ENCODE measurements at places on chromosomes 11 and 22.

DNA sequence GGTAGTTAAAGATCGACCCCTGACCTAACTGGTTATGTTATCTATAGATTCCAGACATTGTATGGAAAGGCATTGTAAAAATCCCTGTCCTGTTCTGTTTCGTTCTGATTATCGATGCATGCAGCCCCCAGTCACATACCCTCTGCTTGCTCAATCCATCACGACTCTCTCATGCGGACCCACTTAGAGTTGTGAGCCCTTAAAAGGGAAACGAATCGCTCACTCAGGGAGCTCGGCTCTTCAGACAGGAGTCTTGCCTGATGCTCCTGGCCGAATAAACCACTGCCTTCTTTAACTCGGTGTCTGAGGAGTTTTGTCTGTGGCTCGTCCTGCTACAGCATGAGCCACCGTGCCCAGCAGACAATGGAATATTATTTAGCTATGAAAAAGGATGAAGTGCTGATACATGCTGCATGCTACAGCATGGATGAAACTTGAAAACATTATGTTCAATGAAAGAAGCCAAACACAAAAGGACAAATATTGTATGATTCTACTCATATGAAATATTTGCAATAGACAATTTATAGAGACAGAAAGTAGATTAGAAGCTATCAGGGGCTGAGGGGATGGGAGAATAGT, 12.0 kb upstream of the LGALS2 start:
- DNase-seq, result no peak

- DNase-seq, result peak; percentile 23
Measured at GRCh38 chr11:2194877-2195755, 23.5 kb upstream of the TH start.

DNA sequence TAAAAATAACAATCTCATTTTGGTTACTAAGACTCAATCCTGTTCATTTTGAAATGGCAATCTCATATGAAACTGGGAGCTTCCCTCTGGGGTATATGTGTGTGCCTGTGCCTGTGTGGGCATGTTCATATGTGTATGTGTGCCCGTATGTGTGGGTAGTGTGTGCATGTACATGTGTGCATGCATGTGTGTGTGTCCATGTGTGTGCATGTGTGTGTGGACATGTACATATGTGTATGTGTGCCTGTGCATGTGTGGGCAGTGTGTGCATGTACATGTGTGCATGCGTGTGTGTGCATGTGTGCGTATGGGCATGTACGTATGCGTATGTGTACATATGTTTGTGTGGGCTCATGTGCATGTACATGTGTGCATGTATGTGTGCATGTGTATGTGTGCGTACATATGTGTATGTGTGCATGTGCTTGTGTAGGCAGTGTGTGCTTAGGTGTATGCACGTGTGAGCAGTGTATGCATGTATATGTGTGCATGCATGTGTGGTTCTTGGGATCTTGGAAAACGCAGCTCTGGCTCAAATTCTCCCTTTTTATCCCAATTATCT, 24.5 kb upstream of the CACNG2 start:
- DNase-seq, result no peak

GRCh38 chr11:19398772-19399527, 158.2 kb upstream of the E2F8 start:
- DNase-seq, result no peak

DNA sequence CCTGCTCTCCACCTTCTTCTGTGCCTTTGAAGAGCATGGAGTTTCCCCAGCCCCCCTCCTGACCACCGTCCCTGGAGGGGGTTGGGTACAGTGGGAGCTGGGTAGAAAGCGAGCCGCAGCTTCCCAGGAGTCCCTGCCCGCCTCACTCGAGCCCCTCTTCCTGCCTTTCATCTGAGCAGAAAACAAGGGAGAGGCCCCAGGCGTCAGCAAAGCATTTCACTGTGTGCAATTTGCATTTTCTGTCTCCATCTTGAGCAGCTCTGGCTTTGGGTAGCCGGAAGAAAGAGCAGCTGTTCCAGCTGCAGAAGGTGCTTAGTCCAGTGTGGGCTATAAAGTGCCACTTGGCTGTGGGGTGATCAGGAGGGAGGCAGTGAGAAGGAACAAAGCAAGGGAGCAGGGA, 229.7 kb downstream of the CEP164 start:
- no peak for DNase-seq

GRCh38 chr11:124080327-124081001, 34.8 kb upstream of the VWA5A start:
- DNase-seq, result no peak

DNA sequence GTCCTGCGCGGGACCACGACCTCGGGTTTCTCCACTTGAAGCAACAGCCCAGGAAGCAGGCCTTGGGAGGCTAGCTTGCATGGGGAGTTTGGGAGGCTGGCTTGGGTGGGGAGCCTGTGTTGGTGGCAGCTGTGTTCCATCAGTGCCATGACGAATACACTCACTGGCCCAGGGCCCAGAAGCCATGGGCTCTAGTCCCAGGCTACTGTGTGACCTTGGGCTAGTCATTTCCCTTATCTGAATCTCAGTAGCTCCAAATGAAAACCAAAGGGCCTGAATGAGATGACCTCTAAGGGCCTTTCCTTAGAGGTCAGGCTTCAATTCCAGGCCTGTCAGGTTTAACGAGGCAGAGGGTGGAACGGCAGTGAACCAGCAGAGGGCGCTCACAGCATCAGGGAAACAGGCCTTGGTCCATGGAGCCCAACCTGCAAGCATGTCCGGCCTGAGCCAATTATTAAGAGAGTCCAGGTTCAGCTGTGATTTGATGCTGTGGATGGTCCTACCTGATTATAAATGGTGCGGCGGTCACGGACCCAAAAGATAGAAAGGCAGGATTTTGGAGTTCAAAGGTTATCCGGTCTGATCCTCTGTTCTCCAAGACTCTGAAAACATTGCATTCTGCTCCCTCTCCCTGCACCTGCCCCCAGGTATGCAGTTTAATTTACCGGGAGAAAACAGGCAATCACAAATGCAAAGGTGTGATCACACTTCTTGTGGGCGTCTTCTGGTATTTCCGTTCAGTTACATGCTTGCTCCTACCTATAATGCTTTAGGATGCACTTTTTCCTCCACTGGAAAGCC, 15.9 kb downstream of the PTPN5 start:
- peak; percentile 56 for DNase-seq

DNA sequence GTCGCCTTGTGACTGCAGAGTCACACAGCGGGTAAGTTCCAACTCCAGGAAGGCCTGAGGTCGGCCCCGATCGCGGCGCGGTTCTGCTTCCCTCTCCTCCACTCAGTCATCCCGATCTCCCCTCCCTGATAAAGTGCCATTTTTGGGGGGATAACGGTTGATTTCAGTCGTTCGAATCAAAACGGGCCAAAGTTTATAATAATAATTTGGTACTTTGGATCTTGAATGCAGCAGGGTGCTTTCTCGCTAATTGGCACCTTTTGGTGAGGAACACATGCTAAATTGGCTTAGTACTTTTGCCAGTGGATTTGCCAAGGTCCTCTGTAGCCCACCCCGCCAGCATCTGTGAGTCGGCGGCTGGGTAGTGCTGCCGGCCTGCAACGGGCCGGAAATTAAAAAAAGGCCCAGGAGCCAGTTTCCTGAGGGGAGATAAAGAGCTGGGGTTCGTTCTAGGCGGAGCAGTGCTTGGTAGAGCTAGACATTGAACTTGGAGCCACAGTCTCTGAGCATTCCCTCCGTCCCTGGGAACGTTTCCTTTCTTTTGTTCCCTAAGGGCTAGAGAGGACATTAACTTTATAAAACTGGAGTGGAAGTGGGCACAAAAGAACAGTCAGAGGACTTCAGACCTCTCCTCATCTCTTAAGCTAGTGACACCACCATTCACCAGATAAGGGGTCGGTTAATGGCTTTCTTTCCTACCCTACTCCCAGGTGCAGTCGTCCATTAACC, 997 bp downstream of the UBE2L3 start:
- peak; percentile 29 for DNase-seq

DNA sequence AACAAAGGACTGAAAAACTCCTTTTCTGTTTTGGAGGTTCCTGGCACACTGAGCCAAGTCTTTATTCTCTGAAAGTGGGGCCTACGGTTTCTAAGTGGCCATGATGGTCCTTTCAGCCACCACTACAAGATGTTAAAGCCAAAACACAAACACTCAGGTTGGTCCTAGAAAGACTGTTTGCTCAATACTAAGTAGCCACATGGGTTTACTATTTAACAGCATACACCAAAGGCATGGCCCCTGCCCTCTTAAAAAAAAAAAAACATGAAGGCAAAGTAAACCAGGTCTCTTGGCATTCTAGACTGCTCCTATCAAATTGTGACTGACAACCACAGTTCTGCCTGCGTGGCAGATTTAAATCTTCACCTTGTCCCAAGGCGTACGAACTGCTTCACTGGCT, 123.6 kb upstream of the BID start:
- no peak for DNase-seq

GRCh38 chr11:65425105-65425970, 2.7 kb downstream of the NEAT1 start:
- DNase-seq, result no peak

GRCh38 chr11:71962428-71963038, 33.7 kb downstream of the RNF121 start:
- DNase-seq, result peak; percentile 34

DNA sequence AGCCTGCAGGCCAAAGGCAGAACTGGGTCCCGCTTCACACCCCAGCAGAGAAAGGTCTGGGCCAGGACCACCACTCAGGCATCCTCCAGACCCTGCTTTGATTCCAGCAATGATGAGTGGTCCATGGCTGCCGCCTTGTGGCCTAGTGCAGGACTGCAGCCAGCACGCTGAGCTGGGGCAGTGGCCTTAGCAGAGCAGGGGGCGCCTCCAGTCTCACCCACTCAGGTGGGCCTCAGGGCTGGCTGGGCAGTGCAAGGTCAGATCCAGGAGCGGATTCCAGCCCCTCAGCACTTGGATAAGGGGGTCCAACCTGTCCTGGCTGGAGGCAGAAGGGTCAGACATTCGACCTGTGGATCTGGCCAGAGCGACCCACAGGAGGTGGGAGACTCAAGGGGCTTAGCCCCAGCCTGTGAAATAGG, 9.6 kb upstream of the PDE2A start:
- DNase-seq, result no peak

DNA sequence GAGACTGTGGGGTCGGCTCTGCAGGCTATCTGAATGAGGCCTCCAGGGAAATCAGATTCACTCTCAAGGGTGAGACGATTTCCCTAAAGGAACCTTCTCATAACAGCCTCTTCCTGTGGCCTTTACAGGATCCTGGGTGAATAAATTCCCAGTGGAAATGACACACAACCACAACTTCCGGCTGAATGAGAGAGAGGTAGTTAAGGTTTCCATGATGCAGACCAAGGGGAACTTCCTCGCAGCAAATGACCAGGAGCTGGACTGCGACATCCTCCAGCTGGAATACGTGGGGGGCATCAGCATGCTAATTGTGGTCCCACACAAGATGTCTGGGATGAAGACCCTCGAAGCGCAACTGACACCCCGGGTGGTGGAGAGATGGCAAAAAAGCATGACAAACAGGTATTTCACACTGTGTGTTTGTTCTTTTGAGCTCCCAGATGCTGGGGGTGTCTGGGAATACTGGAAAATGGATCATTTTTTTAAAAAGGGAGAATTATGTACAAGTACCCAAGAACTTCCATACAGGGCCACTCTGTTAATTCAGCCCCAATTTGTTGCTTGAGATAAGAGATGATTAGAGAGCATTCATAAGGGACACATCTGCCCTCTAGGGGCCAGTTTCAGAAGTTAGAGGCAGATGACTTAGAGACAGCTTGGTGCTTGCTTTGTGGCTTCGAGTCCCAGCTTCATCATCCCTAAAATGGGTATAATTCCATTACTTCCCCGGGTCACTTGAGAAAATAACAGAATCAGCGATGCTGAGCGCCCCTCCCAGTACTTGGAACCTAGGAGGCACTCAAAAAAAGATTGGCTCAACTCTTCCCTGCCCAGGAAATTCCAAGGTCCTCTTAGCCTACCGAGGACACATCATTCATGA, 10.2 kb downstream of the SERPIND1 start:
- peak; percentile 55 for DNase-seq

DNA sequence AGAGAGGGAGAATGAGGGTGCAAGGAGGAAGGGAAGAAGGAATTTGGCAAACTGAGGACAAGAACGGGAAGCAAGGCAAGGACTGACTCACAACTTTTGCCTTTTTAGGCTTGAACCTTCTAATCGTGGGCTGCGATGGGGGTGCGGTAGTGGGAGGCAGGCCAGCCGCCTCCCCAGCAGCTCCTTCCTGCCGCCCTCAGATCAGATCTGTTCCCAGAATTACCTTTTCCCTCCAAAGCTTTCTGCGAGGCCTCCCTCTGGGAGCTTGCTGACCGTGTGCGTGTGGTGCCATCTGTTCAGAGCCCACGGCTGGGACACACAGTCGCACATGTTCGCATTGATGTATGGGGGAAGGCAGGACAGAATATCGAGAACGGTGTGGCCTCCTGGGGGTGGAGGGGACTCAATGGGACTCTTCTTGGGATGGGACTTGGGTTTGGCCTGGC, 86.9 kb upstream of the PARVA start:
- no peak for DNase-seq

- peak; percentile 82 for DNase-seq
Measured at GRCh38 chr11:1763796-1764661, at the start of gene CTSD. CTSD (minus strand) TSS chr11:1763927; CDS start chr11:1763859, 68 bp downstream.

GRCh38 chr22:19065929-19066328, 56.3 kb downstream of the DGCR2 start:
- no peak for DNase-seq

DNA sequence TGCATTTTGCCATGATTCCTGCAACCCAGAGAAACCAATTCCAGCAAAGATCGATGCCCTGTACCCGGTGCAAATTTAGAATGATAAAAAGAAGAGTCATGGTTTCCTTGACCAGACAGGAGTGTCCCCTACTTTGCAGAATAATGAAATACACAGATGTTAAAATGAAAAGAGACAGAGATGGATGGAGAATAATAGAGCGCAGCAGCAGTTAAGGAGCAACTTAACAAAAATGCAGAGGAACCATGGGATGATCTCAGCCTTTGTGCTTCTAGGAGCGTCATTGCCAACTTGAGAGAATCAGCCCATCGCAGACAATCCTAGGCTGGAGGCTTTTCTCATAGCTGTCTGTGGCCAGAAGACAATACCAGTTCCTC, 127.1 kb downstream of the LDLRAD3 start:
- no peak for DNase-seq

GRCh38 chr22:41857155-41857859, 24.4 kb downstream of the SREBF2 start:
- DNase-seq, result peak; percentile 68

All from HL-60 (cell line).